ENCODE measurements at places on chromosomes 3 and 15.

GRCh38 chr3:46372492-46373359, 2.0 kb downstream of the CCR5 start:
- DNase-seq: peak; percentile 23

GRCh38 chr3:9497821-9498565, 55.6 kb downstream of the LHFPL4 start:
- DNase-seq: no peak

- no peak for DNase-seq
Observed at GRCh38 chr3:195265363-195265976, 5.5 kb downstream of the XXYLT1 start.

DNA sequence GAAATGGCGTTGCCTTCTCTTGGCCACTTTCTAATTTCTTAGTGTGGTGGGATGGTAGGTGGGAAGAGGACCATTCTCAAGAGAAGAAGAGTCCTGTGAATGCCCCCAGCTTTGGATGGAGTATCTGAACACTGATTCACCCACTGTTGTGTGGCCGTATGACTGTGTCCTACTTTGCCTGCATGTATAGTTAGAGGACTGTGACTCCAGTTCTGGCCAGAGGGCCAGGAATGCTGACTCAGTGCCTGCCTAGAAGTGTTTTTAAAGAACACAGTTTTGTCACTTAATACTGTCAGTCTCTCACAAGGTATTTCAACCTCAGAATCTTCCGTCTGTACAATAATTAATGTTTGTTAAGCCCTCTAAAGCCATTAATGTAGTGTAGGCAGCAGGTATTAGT, 2.1 kb downstream of the SEC61A1 start:
- peak; percentile 92 for DNase-seq

- DNase-seq: no peak
Observed at GRCh38 chr3:77248420-77248819, 208.5 kb downstream of the ROBO2 start.

- no peak for DNase-seq
Observed at GRCh38 chr15:74709892-74710291, 14.1 kb upstream of the EDC3 start.

GRCh38 chr3:186361762-186362536, at the start of gene DGKG:
TSS of gene DGKG (minus strand) at chr3:186362234. CDS start at chr3:186320459, 41,775 bp downstream.
- no peak for DNase-seq

DNA sequence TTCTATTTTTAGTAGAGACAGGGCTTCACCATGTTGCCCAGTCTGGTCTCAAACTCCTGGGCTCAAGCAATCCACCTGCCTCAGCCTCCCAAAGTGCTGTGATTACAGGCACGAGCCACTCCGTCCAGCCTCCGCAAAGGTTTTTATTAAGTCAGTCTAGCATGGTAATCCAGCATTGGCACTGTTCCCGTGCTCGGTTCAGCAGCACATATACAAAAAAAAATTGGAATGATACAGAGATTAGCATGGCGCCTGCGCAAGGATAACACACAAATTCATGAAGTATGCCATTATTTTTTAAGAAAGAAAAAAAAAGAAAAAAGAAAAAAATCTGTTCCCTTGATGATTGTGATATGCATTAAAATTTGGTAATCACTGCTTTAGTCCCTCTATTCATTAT, 8.5 kb downstream of the CKMT1A start:
- no peak for DNase-seq

Measured in RKO (cell line).